ENCODE measurements at places on chromosomes 5 and 9.
A peak's percentile ranks its signal among the peaks of the same experiment; 100 is the strongest.

DNA sequence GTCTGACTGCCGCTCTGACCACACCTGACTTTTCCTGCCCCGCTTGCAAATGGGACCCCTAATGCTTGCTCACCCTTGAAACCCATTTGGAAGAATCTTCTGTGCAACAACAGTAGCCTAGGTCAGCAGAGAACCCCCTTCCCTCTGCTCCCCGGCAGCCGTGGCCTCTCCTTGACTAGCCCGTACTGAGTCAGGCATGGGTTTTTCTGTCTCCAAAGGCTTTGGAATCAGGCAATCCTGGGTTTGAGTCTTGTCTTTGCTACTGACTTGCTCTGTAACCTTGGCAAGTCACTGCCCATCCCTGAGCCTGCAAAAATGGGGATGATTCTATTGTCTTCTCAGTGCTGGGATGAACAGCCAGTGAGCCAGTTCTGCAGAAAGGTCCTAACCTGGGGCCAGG is 135.4 kb downstream of the RGS3 start:
- no peak for DNase-seq

GRCh38 chr5:86979811-86980411 is 287.8 kb upstream of the RASA1 start:
- DNase-seq, result no peak

DNA sequence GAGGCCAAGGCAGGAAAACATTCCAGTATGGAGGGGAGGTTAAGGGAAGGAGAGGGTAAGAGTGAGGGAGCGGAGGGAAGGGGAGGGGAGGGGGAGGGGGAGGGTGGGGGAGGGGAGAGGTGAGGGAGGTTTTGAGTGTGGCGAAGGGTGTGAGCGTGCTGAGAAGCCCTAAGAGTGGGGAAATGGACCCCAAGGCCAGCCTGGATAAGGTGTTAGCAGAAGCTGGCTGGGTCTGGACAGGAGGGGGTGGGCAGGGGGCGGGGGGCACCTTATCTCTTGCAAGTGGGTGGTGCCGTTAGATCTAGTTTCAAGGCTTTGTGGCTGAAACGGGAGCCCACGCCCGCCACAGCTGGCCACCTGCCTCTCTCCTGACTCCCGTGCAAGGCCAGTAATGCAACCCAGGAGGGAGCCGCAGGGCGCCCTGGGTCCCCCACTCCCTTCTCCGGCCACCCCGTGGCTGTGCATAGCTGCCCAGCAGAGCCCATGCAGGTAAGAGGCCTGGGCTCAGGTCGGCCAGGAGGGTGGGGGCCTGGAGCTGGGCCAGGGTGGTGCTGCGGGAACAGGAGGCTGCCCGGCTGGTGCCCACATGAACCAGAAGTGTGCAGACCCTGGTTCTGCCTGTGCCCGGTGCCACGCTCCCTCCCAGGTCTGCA is 677 bp downstream of the RNF224 start:
- no peak for DNase-seq

DNA sequence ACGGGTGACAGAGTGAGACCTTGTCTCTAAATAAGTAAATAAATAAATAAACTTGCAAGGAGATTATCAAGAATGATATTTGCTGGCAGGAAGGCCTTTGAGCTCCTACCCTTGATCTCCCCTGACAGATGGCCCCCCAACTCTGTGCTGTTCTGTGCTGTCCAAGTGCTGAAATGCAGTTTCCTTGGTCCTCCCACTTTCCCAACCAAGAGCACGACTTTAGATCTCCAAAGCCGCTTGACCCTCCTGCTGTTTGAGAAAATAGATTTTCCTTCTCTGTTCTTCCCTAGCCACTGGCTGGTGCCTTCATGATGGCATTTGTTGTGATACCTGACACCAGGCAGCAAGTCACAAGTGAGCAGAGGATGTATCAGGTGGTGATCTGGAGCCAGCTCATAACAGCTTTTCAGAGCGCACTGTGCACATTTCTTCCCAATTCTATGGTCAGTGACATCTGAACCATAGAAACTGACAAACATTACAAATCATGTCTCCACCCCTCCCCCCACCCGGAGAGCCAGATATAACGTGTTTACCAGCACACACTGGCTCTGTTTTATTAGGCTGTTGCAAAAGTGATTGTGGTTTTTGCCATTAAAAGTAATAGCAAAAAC is 80.0 kb upstream of the PUM3 start:
- DNase-seq, result peak; percentile 30

DNA sequence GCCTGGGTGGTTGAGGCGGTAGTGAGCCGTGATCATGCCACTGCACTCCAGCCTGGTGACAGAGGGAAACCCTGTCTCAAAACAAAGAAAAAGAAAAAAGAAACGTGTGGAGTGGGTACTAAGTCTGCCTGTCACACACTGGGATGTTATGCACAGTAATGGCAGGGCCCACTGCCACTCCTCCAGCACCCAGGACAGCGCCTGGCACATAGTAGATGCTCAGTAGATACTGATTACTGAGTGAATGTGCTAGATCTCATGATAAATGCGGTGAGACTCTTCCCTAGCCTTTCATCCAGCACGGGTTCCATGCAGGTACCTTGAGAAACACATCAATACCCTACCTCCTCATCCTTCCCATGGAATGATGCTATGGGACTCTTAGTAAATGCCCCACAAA is 87.4 kb upstream of the HSPA9 start:
- DNase-seq, result no peak

Measured in iPS DF 19.7 (cell line).